ENCODE measurements at places on chromosomes 2 and 18.

- no peak for DNase-seq
Observed at GRCh38 chr2:143132355-143132754, 3.1 kb downstream of the ARHGAP15 start.

GRCh38 chr2:104641786-104642185, 212.1 kb upstream of the POU3F3 start:
- no peak for DNase-seq

GRCh38 chr2:237066396-237066795, 19.3 kb upstream of the COPS8 start:
- DNase-seq: no peak

DNA sequence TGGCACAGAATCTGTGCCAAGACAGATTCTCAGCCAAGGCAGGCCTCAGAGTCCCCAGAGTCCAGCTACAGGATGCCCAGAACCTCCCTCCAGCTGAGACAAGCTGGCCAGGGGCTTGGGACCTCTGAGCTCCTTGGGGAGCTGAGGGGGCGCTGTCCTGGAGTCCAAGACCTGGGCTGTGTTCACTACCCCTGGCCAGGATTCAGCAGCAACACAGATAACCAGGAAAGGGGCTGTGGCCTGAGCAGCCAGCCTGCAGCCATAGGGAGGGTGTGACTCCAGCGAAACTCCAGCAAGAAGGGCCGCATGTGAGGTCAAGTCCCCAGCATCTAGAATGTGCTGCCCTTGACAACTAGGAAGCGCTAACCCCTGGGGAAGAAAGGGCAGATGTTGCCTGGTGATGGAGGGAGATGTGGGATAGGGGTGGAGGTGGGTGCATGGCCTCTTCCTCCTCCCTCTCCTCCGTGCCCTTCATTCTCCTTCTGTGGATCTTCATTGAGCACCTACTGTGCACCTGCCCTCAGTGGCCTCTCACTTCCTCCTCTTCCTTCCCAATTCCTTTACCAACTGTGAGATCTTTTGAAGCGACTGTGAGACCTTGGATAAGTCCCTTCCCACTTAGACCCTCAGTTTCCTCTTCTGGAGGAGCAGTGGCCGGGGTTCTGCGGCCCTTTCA, 7.7 kb upstream of the ARID5A start:
- no peak for DNase-seq

DNA sequence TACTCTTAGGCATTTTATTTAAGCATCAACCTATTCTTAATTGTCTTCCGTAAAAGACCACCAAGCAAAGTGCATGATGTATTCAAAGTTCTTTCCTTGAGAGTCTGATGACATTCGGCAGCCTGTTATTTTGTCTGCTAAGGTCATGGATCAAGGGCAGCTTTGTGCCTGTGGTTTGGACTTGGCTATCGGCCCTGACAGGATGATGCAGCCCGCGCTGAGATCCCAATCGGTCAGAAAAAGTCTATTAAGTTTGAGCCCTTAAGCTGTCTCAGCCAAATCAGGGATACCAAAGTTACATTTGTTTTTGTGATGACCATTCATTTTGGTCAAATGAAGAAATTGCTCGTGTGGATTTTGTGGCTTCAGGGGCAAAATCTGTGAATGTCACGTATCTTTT, 718.9 kb upstream of the FANCL start:
- no peak for DNase-seq

DNA sequence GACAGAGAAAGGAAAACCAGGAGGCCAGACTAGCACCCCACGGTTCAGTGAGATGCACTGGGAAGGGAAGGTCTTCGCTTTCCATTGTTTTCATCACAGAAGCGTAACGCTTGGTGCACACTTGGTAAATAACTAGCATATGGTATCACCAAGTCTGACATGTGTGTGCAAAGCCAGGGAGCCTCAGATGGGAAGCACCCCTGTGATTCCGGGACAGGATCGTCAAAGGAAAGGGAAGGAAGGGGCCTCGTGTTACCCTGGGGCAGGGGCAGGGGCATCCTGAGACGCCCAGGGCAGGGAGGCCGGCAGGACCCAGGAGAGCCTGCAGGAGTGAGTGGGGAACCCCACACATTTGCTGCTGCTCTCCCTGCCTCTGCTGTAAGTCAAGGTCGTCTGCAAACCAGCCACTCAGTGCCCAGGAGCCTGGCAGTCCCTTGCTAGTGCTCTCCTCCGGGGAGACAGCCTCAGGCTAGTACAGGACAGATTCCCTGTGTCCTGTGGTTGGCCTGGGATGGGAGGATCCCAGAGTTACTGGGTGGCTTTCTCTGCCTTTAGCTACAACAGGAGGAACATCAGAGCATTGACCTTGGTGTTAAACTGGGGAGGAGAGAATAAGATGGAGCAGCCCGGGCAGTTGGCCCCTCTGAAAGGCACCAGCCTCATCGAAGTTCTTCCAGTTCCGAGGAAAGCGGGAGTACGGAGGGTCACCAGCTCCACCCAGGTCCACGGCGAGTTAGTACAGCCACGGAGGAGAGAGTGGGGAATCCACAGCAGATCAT, 192.5 kb downstream of the NDUFA10 start:
- DNase-seq: no peak

DNA sequence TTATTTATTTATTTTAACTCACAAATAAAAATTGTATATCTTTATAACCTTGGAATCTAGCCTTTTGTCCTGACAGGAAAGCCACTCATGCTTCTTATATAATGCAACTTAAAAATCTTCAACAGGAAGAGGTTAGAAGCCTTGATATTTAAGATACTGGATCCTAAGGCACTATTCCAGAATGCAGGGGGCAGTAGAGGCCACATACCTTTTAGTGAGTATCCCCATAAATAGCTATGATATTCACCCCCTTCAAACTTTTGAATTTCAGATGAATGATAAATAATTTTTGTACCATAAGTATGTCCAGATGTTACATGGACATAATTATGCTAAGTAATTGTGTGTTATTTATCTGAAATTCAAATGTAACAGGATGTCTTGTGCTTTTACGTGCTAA, 592.7 kb upstream of the VRK2 start:
- no peak for DNase-seq

GRCh38 chr18:42644729-42645131, 470.8 kb downstream of the RIT2 start:
- DNase-seq: peak; percentile 11
